ENCODE measurements at places on chromosomes 1 and 21.

DNA sequence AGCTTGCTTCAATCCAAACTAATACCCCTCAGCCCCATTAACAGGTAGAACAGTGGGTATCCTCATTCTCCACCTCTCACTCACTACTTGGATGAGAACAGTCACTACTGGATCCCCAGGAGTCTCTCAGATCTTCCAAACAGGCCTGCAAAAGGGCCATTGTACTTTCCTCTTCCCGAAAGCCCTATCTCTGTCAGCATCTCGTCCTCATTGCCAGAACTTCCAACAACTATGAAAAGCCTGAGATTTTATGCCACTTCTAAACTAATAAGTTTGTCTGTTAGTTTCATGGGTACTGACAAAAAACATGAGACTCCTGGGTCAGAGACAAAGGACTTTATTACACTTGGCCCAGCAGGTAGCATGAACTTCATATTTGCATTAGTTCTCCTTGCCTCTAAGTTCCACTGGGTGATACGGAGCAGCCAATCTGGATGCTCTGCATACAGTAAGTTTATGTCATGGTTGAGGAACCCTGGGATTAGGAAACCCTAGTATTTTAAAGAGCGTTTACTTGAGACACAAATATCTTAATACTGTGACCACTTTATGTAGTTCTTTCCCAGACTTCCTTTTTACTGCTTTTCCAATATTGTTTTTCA, 38.1 kb downstream of the VANGL2 start:
- no peak for DNase-seq

DNA sequence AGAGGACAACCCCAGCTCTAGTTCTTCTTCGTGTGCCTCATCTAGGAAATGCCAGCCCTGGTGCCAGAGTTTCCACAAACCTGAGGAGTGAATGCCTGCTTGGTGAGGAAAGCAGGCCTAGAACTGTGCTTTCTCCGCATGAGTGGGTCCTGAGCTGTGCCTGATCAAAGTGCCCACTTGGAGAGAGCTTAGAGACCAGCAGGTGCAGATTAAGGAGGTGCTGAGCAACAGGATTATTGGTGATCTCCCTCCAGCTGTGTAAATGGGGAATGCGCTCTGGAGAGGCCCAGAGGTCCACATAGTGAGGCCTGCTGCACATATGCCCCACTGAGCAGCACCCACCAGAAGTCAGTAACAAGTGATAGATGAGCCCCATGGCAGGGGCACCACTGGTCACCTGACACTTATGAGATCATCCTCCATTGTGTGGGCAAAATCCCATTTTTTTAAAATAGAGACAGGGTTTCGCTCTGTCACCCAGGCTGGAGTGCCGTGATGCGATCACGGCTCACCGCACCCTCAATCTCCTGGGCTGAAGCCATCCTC, 127.2 kb upstream of the ZC3H12A start:
- no peak for DNase-seq

GRCh38 chr21:42486531-42486930, 9.5 kb downstream of the RSPH1 start:
- DNase-seq, result no peak

- DNase-seq, result no peak
Measured at GRCh38 chr1:48036710-48037355, 39.6 kb upstream of the TRABD2B start.

DNA sequence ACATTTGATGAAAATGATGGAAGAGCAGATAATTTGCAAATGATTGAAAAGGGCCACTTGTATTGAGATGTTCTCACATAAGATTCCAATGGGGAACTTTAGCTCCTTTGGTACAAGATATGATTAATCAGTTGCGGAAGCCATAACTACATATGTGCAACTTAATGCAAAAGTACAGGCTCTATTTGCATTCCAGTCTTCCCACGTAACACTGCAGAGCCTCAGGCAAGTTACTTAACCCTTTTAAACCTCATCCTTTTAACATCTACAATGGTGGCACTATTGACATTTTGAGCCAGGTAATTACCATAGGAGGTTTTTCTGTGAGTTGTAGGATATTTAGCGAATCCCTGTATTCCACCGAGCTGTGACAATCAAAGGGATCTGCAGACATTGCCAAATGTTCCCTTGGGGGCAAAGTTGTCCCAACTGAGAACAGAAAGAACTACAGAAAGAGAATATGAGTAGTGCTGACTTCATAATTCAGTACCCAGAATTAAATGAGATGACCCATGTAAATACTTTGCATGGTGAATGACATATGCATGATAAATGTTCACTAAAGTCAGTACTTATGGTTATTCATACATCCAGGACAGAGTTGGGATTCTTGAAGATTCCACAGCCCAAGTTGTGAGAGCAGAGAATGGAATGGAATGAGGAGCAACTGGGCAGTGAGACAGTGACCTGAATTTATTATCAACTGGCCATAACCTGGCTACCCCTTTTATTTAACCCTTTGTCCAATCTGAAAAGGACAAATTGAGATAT, 62.6 kb downstream of the SPAG17 start:
- no peak for DNase-seq

- DNase-seq, result no peak
Measured at GRCh38 chr1:31981972-31982371, 31.7 kb upstream of the KHDRBS1 start.

Measured in erythroblast (primary cell).